Glomerular endothelial cell (primary cell): ENCODE measurements at places on chromosomes 4 and X. TPM values are rescaled to one million over a fixed set of nuclear protein-coding genes. Genes with fewer than 3 reads are reported as not detected.

GRCh38 chrX:20968996-20969395 is 405.2 kb upstream of the CNKSR2 start:
- no peak for DNase-seq

DNA sequence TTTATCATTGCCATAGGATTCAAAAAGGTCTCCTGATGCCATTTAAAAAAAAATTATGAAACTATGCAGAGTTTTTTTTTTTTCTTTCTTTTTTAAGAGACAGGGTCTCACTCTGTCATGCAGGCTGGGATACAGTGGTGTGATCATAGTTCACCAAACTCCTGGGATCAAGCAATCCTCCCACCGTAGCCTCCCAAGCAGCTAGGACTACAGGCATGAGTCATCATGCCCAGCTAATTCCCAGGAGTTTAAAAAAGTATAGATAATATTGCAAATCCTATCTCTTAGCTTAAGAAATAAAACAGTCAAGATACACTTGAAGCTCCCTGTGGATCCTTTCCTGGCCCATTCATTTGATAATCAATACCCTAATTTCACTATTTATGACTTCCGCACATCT is 58.6 kb upstream of the PRSS48 start:
- DNase-seq: no peak

GRCh38 chr4:5267408-5267807 is 216.1 kb downstream of the STK32B start:
- DNase-seq: no peak

DNA sequence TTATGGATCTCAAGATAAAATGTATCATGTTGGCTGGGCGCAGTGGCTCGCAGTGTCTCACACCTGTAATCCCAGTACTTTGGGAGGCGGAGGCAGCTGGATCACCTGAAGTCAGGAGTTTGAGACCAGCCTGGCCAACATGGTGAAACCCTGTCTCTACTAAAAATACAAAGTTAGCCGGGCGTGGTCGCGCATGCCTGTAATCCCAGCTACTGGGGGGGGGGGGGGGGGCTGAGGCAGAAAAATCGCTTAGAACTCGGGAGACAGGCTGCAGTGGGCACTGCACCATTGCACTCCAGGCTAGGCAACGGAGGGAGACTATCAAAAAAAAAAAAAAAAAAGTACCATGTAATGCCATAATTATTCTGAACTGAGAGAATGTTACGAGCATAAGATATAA is 2.1 kb downstream of the RBMX start:
- DNase-seq: no peak

DNA sequence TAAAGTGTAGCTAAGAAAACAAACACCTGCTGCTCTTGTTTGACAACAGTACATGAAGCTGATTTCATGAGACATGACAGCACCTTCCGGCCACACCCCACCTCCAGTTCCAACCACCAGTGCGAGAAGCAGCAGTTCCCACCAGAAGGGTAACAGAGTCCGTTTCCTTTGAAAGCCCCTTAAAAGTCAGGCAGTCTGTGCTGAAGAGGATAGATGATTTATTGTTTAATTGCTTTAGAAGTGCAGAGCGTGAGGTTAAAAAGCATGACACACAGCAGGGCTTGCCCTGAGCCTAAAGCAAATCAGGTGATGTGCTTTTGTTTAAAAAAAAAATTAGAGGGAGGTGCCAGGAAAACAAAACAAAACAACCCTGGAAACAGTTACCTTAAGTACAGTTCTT is 82.6 kb downstream of the HADH start:
- no peak for DNase-seq

- no peak for DNase-seq
Observed at GRCh38 chrX:78104447-78105176, 564 bp downstream of the PGK1 start.

DNA sequence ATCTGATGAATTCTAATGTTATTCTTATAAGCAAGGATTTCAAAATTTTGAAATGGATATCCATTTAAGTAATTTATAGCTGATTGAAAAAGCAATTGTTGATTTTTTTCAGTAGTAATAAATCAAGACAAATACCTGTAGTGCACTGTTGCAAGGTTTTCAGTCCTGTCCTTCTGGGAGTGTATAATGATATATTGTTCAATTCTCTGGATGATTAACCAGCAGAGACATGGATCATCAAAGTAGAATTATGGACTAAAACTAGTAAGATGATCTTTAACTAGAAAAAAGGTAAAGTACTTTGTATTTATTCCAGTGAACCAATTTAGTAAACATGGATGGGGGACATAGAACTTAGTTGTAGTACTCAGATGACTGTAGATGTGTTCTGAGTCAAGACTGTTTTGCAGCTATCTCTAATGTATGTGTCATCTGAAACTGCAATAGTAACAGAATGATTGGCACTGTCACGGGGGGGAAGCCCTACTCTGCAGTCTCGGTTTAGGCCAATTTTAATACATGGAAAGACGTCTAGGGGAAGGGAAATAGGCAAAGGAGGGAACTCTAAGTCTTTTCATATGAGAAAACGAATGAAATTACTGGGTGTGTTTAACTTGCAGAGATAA is 121.9 kb downstream of the GLRA3 start:
- DNase-seq: no peak

DNA sequence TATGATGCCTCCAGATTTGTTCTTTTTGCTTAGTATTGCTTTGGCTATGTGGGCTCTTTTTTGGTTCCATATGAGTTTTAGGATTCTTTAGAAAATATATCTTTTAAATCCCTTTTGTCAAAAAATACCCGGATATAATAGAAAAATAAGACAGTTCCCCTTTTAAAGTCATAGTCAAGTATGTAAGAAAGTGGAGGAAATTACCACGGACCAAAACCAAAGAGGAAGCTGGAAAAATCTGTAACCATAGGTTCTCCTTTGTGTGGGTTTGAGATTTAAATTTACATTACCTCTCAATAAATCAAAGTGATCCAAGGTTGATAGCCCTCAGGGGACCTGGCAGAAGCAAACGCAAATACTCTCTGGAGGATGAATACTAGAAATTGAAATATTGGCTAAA is 58.3 kb upstream of the PACRGL start:
- no peak for DNase-seq

DNA sequence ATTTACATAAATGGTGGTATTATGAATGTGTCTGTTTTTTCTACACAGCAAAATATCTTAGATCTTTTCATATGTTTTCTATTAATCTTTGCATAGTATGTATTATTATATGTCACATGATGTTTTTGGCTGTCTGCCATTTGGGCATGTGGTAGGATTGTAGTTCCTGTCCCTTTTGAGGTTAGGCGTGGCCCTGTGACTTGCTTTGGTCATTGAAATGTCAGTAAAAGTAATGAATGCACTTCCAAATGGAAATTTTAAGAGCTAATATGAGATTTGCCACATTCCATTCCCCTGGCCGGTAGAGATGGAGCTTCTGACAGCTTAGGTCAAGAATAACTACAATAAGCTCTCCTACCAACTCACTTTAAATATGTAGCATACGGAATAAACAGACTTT is 45.1 kb downstream of the JADE3 start:
- no peak for DNase-seq

DNA sequence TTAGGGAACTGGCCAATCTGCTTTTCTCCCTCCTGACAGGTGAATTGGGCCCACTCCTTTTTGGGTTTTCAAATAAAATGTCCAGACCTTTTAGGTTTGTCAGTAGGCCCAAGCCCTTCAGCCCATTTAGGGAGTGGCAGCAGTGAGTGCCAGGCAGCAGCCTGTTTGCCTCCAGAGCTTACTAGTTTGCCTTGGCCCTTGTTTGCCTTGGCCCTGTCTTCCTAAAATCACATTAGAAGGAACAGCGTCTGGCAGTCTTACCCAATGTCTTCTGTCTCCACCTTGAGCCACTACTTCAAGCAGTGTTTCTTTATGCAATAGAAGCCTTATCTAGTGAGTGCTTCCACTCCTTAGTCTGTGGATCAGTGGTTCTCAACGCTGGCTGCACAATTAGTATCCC is 117.1 kb downstream of the TMEM164 start:
- no peak for DNase-seq

GRCh38 chrX:134880866-134881265 is 109.9 kb upstream of the SMIM10 start:
- no peak for DNase-seq

- DNase-seq: no peak
Observed at GRCh38 chr4:183409483-183409882, 35.0 kb upstream of the CDKN2AIP start.

- DNase-seq: no peak
Observed at GRCh38 chr4:4762909-4763821, 96.3 kb upstream of the MSX1 start.

DNA sequence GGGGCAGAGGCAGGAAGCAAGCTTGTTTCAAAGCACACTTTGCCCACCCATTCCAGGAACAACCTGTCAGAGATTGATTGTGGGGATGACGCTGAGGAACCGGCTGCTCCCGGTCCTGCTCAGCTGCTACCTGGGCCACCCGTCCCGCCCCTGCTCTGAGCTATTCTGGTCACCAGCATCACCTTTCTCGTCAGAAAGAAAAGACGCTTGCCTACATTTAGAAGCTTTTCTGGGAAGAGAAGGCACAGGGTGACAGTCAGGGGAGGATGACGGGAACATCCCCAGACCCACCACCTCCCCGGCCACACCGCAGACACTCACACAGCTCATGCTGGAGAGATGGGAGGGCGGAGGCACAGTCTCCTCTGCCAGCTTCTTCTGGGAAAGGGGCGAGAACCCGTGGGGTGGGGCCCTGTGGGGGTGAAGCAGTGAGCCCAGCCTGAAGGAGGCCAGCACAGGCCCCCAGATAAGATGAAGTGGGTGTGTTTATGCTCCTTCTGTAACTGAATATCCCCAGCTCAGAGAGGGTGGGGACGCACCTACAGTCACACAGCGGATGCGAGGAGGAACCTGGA is 81.8 kb downstream of the CPZ start:
- no peak for DNase-seq

DNA sequence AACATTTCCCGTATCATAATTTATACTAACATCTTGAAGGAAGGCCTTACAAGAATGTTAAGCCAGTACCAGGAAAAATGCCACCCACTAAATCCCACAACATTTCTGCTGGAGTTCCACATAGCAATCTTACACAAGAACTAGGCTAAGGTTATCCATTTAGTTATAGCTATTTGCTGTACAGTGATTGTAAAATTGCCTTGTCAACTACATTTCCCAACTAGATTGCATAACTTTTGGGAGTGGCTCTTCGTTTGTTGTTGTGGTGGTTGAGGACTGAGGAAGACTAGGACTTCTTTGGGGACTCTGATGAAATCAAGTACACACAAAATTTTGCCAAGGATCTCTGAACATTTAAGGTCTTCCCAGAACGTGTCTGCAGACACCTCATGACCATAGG is 8.0 kb downstream of the IBSP start:
- no peak for DNase-seq

DNA sequence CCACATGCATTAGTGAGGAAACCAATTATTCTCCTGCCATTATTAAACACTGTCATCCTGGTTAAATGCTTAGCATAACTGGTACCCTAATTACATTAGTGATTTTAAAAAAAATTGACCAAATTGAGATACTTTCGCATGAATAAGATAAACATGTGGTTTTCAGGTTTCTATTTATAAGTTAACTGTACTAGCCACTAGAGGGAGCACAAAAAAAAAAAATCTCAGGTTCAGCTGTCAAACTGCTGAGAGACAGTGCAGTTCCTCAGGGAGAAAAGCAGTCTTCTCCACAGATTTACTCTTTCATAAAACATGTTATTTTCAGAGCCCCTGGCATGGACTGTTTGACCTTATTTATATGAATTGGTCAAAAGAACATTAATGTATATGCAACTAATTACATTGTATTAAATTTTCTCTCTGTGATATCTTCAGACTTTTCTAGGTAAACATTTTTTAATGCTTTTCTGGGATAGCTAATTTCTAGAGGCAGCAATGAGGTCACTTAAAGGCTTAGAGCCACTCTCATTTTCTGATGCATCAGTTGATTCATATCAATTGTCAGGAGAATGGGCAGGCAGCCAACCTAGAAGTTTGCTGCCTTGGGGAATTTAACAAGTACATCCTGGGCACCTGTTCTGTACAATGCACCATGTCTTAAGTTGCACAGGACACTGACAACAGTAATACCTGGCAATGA is 167.5 kb downstream of the CDS1 start:
- peak; percentile 31 for DNase-seq

GRCh38 chrX:74521961-74522751 is 92.3 kb downstream of the RLIM start:
- DNase-seq: no peak

DNA sequence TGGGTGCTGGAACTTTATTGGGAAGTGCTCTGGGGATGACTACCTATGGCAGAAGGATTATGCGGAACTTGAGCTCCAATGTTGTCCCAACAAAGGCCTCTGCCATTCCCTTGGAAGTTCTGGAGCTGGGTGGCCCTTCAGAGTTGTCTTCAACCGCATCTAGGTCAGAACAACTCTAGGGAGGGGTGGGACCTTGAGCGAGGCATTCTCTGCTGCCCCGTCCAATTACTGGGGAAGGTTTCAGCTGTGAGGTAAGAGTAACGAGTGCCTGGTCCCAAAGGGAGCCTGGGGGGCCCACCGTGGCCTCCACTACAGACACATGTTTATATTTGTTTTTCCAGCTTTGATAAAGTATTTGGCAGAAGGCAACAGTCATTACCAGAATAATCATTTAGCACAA is 79.4 kb downstream of the MAOA start:
- no peak for DNase-seq

- DNase-seq: no peak
Observed at GRCh38 chr4:104524026-104524425, 29.3 kb upstream of the CXXC4 start.

DNA sequence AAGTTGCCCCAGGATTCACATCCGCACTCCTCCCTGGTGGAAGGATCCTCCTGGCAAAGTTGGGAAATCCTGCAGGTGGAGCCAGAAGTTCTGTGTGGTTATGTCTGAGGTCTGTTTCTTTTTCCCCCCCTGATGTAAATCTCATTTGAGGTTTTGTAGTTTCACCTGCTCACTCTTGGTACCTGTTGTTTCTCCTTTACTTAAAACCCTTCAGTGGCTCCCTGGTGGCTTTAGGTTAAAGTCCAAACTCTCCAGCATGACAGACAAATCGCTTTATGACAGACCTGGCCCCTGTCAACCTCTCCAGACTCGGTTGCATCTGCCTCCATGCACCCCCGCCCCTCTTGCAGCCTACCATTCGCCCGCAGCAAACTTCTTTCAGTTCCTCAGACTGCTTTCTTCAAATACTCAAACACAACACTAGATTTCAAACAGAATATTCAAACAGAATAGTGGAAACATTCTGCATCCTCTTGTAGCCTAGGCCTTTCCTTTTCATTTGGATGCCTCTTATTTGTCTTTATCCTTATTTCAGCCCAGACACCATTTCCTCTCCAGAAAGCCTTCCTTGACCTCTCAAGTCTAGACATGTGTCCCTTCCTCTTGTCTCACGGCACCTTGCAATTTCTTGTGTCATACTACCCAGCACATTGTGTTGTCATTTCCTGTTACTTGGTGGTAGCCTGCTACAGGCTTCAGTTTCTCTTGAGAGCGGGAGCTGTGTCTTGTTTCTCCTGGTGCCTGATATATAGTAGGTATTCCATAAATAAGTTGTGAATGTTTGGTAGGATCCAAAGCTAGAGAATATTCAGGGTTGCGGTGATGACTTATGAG is 24.8 kb downstream of the IL13RA1 start:
- DNase-seq: peak; percentile 33

The DUSP21 gene
- total RNA-seq: not detected in 2 replicates

The RNF175 gene
- total RNA-seq: not detected in 2 replicates

The PABPC1L2B gene
- not detected in 2 replicates for total RNA-seq

The CITED1 gene
- total RNA-seq: 0.29 TPM in 1 of 2 replicates, not detected in the other

The KLHL13 gene
- total RNA-seq: 3.9 and 6.2 TPM in 2 replicates

The CTPS2 gene
- total RNA-seq: 13.3 and 15.5 TPM in 2 replicates
